ENCODE measurements at places on chromosomes 3 and 15.
A peak's percentile ranks its signal among the peaks of the same experiment; 100 is the strongest.

GRCh38 chr3:155979746-155980145 lies 109.3 kb downstream of the GMPS start:
- DNase-seq = no peak

GRCh38 chr3:160225176-160226025 lies at the start of gene C3orf80:
TSS of gene C3orf80 (plus strand) at chr3:160225422. CDS start at chr3:160225636, 214 bp downstream.
- peak; percentile 25 for DNase-seq

GRCh38 chr3:122014741-122015140 lies 7.3 kb downstream of the ILDR1 start:
- peak; percentile 7 for DNase-seq

DNA sequence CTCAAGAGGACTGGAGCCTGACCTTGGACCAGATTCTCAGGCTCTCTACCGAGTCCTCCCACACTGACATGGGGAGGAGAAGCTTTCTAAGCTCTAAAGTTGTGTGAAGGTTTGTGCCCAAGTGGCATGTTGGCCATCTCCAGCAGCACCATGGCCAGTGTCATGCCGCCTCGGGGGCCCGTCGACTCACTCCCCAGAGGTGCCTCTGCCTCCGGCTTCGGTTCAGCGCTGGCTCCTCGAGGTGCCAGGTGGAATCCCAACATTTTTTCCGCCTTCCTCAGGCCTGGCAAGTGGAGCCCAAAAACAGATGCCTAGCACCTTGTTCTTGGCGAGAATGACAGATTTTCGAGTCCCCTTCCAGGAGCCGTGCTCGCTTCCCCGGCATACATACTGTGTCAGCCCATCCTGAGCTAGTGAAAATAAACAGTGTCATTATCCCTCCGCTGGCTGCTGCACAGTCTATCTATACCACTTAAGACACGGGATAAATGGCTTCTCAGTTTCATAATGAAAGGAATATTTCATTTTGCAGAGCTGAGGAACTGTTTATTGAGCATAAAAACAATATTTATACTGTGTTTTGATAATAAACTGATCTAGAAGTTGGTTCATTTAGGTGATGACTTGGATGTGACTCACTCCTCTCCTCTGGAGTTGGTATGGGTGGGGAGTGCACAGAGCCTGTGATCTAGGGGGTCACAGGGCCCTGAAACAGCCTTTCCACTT lies 328.5 kb upstream of the TLE3 start:
- DNase-seq = no peak

- no peak for DNase-seq
These were observed 337.8 kb upstream of the TBC1D5 start for GRCh38 chr3:18080198-18080689.

GRCh38 chr15:89451846-89452245 lies 44.5 kb downstream of the RHCG start:
- no peak for DNase-seq

DNA sequence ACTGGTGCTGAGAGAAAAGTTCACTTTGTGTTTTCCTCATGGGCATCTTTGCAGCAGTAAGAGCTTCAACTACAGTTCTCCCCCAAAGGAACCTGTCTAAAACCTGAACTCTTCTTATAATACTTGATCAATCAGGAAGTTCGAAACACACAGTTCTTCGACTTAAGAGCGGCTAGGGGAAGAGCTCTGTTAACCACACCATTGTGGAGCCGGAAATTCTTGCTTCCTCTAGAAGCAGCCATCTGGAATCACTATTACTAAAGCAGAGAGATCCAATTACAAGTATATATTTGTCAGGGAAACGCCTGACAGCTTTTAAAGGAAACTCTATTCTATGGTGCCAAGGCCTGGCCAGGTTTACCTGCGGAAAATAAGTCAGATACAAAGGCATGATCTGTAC lies 337.3 kb upstream of the CBLB start:
- no peak for DNase-seq

DNA sequence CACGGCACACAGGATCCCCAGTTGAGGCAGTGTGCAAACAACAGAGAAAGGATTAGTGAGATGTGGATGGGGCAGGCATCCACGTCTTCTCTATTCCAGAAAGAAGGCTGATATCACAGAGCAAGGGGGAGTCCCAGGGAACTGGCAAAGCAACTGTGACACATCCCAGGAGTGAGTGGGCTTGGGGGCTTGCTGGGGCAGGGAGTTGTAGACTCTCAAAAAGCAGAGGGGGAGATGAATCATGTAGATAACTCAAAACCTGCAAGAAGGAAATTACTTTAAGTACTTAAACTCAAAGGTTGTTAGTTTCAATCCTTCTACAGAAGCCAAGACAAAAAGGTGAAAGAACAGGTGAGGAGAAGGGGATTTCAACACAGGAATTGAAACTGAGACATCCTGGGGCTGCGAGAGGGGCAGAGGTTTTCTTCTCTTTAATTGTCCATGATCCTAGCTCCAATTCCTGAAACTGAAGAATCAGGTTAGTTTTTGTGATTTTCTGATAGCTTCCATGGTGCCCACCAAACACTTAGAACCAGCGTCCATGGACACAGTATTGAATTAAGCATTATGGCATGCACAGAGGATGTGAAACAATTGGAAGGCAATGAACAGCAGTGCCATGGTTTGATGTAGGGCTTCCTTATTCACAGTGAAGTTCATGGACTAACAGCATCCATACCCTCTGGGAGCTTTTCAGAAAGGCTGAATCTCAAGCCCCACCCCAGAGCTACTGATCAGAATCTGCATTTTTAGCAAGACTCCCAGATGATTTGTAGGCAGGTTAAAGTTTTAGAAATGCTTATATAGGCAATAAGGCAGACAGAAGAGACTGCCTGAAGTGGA lies 52.0 kb downstream of the CCR3 start:
- DNase-seq = peak; percentile 87

- DNase-seq = no peak
These were observed 310.8 kb downstream of the PTPRG start for GRCh38 chr3:61872077-61872706.

DNA sequence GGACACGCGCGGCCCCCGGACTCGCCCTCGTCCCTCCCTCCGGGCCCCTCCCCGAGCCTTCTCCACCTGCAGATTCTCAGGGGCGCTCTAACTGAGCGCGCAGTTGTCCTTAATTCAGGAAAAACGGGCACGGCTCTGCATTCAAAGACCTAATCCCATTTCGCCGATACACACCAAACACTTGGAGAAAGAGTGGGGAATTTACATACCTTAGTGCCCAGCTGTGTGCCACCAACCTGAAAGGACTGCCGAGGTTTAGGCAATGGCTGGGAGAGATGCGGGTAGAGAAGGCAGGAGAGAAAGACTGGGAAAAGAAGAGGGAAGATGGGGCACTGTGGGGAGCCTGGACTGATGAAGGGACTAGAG lies 21.8 kb downstream of the IGDCC3 start:
- no peak for DNase-seq

GRCh38 chr15:71194286-71194685 lies 79.0 kb downstream of the THSD4 start:
- no peak for DNase-seq

- no peak for DNase-seq
These were observed 5.2 kb downstream of the FURIN start for GRCh38 chr15:90873488-90873997.

DNA sequence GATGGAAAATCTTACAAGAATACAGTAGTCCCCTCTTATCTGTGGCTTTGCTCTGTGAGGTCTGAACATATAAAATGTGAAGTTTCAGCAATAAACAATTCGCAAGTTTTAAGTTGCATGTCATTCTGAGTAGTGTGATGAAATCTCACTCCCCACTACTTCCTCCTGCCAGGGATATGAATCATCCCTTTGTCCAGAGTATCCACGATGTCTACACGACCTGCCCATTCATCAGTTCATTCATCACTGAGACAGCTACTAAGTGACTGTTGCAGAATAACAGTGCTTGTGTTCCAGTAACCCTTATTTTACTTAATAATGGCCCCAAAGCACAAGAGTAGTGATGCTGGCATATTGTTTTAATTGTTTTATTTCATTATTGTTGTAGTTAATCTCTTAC lies 489.2 kb upstream of the UBE2E2 start:
- no peak for DNase-seq

DNA sequence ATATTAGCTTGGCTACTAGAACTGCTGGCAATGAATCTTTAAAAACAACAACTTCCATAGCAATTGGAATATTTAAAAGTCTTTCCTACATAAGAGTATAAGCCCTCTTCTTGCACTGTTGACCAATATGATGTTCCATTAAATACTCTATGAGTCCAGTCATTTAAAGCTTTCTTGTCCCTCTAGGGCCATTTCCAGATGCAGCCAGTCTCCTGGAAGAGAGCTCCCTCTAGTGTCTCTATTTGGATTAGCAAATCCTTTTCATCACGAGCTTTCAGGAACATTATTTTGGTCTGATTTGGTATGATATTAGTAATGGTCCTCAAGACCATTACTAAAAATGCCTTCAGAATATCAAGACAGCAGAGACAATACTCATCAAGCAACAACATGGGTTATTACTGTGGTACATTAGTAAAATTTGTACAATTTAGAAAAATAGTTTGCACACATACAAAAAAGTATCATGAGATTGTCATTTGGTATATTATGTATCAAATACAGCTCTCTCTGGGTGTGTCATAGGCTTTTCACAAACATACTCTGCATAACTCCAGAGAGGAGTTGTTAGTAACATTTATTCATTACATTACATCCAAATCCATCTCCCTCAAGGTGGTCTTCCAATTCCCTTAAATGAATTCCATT lies 101.3 kb downstream of the DPH6 start:
- DNase-seq = no peak

- DNase-seq = no peak
These were observed 107.9 kb downstream of the LRTM1 start for GRCh38 chr3:54819946-54820345.

DNA sequence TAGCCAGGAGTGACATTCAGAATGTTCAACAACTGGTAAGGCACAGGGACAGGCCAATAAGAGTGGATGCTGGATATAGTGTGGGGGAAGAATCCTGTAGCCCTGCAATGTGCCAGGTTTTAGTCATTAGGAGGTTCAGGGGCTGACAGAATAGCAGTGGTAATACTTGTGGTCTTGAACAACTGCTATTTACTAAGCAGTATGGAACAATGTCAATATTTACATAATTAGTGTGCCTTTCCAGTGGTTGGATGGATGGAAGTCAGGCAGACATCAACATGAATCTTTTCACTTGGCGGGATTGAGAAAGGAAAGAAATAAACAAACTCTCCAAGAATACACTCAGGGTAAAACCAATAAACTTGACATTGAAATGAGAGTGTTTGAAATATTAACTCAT lies 55.1 kb downstream of the OTOL1 start:
- DNase-seq = no peak

GRCh38 chr15:34650177-34650576 lies 66.7 kb upstream of the GOLGA8B start:
- DNase-seq = no peak

DNA sequence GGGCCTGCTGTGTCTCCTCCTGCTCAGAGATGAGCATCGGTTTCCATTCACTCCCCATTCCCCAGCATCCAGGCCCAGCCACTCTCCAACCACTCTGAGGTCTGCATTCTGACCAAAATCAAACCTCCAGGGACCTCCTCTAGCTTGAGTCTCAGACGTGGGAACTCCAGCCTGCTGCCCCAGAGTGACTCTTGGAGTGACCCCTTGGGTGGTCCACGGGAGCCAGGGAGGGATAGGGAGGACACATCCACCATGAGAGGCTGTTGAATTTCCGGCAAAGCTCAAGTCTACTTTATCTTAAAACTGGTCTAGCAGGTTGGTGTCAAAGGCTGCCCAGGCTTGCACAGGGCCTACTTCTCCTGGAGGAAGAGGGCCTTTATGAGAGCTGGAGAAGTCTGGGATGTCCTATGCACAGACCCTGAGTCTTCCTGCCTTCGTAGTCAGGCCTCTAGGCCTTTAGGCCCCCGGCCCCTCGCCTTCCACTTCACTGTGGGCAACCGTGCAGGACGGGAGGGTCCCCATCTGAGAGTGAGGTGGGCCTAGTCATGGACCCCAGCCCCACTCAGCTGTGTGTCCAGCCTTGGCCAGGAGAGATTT lies 8.9 kb downstream of the CISH start:
- no peak for DNase-seq

GRCh38 chr3:145704020-145704419 lies 457.0 kb downstream of the PLOD2 start:
- no peak for DNase-seq

- no peak for DNase-seq
These were observed 104.6 kb downstream of the LIPC start for GRCh38 chr15:58536414-58536813.

DNA sequence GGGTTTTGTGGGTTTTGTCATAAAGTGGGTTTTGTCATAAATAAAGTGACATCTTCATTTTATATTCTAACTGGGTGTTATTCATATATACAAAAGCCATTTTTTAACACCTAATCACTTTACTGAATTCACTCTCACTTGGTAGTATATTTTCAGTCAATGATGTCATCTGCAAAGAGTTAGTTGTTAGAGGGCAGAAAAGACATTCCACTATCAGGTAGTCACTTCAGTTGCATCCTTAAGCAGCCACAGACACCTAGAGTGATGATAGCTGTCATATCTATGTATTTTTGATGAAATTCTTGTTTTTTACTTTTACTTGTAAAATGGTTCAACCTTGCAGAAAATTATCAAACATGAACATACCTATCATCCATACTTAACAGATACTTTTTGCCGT lies 89.0 kb downstream of the DHX36 start:
- no peak for DNase-seq

DNA sequence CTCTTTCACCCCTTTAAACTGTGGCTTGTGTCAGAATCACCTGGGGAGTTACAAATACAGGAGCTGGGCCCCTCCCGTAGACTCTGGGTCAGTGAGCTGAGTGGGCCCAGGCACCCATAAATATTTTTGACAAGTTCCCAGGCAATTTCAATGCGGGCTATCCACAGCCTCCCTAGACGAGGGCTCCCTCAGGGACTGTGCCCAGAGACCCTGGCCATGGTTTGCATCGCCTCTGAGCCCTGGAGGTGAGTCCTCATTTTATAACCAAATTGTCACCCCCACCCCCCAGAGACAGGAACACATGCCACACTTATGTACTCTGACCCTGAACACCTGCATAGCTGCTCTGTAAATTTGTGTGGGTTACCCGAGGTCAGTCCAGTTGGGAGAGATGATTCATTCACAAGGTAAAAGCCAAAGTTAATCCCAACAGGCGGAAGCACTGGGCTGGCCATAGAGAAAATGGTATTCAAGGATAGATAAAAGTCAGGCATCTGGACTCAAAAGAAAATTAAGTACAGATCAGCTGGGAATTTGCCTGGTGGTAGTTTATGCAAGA lies 146.5 kb upstream of the SLC6A11 start:
- no peak for DNase-seq

All from stimulated activated naive CD4-positive, alpha-beta T cell treated with Interleukin-2 at 50 U/mL for 16 hours (primary cell).